ENCODE measurements at places on chromosomes 12 and 14.

DNA sequence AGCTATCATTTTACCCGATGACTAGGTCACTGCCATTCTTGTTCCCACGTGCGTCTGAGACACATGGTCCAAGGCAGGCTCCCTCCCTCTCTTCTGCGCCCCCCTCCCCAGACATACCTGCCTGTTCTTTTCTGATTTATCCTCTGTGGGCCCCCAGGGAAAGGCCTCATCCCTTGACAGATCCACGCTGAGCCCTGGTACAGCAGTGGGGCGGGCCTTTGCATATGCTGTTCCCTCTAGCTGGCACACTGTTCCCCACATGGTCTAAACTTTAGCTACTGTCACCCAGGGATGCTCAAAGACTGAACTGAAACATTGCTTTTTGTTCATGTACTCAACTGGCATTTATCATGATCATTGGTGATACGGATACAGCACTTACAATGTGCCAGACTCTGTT lies 122.5 kb downstream of the SCARB1 start:
- DNase-seq = no peak

DNA sequence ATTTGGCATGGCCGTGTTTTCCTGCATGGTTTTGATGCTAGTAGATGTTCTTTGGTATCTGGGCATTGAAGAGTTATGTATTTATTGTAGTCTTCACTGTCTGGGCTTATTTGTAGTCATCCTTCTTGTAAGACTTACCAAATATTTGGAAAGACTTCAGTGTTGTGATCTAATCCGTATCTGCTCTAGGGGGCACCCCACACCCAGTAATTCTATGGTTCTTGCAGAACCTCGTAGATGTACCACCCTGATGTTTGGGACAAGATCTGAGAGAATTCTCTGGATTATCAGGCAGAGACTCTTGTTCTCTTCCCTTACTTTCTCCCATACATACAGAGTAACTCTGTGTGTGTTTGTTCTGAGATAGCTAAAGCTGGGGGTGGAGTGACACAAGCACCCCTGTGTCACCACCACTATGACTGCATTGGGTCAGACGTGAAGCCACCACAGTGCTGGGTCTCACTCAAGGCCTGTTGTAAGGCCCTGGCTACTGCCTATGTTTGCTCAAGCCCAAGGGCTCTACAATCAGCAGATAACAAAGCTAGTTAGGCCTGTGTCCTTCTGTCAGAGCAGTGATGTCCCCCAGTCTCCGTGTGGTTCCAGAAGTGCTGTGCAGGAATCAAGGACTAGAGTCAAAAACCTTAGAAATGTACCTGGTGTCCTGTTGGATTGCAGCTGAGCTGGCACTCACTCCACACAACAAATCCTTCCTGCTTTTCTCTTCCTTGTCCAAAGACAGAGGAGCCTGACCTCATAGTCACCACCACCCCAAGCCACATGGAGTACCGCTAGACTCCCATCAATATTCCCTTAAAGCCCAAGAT lies 9.6 kb downstream of the RDH16 start:
- no peak for DNase-seq

GRCh38 chr14:84686550-84686949 lies 843.4 kb upstream of the FLRT2 start:
- no peak for DNase-seq

GRCh38 chr14:62162998-62163589 lies 400.9 kb downstream of the SNAPC1 start:
- peak; percentile 34 for DNase-seq

DNA sequence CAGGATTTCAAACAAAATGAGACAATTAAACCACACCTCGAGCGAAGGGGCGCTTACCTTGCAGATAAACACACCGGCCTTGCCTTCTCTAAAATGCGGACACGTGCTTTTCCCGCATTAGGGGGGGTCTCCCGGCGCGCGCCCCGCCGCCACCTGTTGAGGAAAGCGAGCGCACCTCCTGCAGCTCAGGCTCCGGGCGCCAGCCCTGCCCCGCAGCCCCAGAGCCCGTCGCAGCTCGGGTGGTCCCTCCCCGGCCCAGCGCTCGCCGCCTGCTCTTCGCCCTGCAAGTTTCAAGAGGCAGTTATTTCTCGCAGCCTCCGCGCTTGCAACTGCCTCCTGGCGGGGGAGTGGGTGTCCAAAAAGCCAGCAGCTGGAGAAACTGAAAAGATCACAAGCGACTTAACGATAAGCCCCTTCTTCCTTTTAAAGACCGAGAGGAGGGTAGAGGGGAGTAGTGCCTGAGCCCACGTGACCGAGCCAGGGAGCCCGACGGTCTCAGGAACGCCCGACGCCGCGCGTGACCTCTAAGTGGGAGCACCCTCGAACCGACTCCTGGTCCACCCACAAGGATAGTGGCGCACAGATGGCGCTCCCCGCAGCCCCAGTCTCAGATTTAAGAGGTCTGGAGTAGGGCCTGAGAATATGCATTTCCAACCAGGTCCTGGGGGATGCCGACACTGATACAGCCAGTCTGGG lies at the start of gene ESR2:
TSS of gene ESR2 (minus strand) at position 396 of the 696 bp plus-strand sequence. CDS start 11,386 bp downstream, outside the sequence.
- no peak for DNase-seq

DNA sequence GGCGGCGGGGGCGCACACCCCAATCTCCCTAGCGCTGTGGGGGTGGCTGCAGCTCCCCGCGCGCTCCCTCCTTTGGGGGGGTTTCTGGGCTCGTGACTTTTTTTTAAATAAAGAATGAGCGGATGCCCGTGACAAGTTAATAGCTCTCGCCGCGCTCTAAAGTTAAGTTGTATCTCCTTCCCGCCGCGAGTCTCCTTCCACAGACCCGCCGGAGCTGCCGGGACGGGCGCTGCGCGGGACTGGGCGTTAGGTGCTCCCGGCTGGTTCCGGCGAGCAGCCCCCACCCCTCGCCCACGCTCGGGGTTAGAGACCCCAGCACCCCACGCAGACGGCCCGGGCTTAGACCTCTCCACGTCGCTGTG lies 82.6 kb upstream of the HMGA2 start:
- peak; percentile 5 for DNase-seq

DNA sequence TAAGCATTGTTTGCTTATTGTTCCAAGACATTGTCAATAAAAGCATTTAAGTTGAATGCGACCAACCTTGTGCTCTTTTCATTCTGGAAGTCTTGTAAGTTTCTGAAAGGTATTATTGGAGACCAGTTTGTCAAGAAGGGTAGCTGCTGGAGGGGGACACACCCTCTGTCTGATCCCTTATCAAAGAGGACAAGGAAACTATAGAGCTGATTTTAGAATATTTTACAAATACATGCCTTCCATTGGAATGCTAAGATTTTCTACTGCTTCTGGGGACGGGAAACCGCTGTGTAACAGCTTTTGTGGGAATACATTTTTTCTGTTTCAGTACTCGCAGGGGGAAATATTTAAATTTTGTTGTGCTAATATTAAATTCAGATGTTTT lies 3.5 kb downstream of the FOS start:
- DNase-seq = no peak

- DNase-seq = peak; percentile 84
Observed at GRCh38 chr12:76470028-76470939, 89.3 kb downstream of the OSBPL8 start.

DNA sequence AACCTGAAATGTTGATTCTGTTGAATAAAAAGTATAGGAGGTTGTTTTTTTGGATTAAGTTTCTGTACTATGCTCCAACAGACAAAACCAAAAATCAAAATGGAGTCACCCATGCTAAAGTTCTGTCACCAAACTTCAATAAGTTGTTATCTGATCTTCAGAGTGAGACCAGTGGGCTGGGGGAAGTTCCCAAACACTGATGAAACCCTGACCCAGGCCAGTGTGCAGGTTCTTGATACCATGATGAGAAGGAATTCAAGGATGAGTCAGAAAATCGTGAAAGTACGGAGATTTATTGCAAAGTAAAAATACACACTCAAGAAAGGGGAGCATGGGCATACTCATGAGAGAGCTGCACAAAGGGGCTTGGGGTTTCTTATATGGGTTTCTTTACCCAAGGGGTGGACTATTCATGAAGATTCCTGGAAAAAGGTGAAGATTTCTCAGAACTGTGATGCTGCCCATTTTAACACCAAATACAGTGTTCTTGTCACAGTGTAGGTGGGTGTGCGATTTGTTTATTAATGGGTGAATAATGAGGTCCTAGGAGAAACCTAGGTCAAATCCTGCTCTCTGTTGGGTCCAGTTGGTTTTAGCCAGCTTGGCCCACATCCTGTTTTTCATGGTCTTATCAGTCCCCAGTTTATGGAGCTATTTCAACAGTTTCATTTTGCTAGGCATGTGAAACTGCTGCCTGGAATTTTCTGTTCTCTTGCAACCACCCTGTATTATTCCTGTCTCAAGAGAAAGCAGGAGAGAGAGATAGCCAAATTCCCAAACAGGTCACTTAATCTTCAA lies 27.5 kb upstream of the DENND5B start:
- no peak for DNase-seq

- no peak for DNase-seq
Observed at GRCh38 chr12:118689793-118690192, 291.5 kb upstream of the SRRM4 start.
